Activated CD4-positive, alpha-beta T cell treated with anti-CD3 and anti-CD28 coated beads, Interleukin-2, amount 50 U/mL, for 1 hour (primary cell): ENCODE measurements at places on chromosomes 6 and 20.

DNA sequence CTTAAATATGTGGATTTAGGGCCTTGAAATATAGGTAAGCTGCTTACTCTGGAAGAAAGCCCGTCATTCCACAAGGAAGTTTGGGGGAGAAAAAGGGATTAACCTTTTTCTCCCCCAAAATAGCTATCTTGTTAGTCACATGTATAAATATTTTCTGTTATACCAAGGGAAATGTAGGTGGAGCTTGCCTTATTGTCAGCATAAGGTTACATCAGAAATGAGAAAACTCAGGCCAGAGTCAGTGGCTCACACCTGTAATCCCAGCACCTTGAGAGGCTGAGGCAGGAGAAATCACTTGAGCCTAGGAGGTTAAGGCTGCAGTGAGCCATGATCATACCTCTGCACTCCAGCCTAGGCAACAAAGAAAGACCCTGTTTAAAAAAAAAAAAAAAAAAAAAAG is 129.9 kb downstream of the LRFN2 start:
- no peak for DNase-seq

GRCh38 chr6:22231616-22232015 is 65.2 kb downstream of the PRL start:
- no peak for DNase-seq

DNA sequence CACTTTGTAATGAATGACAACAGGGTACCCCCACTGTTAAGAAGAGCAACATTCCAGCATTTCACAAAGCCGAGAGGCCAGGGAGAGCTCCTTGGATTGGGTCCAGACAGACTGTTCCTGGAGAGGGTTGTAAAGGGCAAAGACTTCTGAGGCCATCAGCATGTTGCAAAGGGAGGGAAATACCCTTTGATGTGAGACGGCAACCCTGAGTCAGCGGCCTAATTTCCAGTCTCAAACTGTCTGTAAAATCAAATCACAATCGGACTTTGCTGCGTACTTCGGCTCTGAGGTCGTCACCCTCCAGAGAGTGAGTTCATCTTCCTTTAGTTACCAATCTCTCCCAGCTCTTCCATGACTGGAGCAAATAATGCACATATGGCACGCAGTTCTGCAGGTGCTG is 101.0 kb upstream of the DTNBP1 start:
- DNase-seq, result no peak

DNA sequence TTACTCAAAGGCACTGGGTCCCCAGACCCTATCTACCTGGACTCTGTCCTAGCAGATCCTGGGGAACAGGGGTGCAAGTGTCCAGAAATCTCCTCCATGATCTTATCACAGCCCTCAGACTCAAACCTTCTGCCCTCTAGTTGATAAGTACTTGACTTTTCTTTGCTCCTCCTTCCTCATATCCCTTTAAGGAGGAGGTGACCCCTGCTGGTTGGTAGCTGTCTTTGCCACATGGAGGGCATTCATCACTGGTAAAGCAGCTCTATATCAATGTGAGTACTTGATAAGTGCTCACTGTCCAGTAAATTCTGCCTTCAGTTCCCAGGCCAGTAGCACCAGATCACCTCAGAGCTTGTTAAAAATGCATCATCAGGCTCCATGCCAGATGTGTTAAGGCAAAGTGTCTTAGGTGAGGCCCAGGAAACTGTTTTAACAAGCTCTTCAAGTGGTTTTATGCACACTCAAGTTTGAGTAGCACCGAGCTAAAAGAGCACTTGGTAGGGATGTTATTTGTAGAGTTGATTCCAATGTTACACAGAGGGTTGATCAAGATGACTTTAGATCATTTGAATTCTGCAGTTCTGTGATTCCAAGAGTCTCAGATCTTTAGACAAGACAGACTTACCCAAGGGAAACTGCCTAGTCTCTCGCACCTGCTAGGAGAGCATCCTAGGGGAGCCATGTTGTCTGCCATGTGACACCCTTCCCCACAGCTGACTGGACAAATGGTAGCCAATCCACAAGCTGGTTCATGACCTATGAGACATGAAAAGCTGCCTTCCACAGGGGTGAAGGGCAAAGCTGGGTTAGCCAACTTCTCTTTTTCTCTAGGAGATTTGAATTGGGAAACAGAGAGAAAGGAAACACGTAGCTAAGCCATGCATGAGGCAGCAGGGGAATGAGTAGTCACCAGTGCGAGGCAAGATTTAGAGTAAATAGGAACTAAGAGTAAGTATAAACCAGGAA is 18.6 kb downstream of the TREML2 start:
- peak; percentile 42 for DNase-seq

GRCh38 chr6:30590509-30590908 is 19.3 kb downstream of the ABCF1 start:
- no peak for DNase-seq
